Testis (tissue), 5 donors: ENCODE measurements at places on chromosomes 4 and X. TPM values are rescaled to one million over a fixed set of nuclear protein-coding genes. Genes with fewer than 3 reads are reported as not detected.

DNA sequence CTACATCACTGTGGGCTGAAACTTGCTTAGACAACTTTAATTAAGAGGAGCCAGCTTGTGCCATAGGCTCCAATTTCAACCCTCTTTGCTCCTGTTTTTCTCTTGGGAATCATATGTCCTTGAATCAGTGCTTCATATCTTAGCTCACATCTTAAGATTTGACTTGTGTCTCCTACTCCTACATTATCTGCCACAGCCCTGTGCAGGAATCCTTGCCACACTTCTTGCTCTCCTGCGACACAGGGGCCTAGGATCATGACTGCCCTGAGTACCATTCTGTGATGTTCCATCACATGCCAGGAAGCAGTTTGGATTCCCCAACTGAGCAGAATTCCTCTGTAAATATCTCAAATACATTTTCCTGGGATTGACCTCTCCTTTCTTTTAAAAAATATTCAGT is 36.4 kb downstream of the ARSJ start:
- DNase-seq: no peak
- no peaks in the 10 kb centered on the region for H3K27me3 ChIP-seq
- no peak overlapping the region for H3K4me3 ChIP-seq

GRCh38 chr4:55530691-55531090 is 16.0 kb downstream of the CLOCK start:
- H3K36me3 ChIP-seq: no peaks in the 10 kb centered on the region
- H3K4me1 ChIP-seq: no peaks in the 10 kb centered on the region
- no peaks in the 10 kb centered on the region for H3K27me3 ChIP-seq
- DNase-seq: no peak
- H3K27ac ChIP-seq: no peak overlapping the region

GRCh38 chr4:184274286-184274951 is 56.7 kb upstream of the ENPP6 start:
- H3K4me1 ChIP-seq: peaks cover 16% of the 10 kb centered on the region
- no peaks in the 10 kb centered on the region for H3K27me3 ChIP-seq
- no peaks in the 10 kb centered on the region for H3K36me3 ChIP-seq
- no peak overlapping the region for H3K27ac ChIP-seq
- no peak overlapping the region for H3K4me3 ChIP-seq

DNA sequence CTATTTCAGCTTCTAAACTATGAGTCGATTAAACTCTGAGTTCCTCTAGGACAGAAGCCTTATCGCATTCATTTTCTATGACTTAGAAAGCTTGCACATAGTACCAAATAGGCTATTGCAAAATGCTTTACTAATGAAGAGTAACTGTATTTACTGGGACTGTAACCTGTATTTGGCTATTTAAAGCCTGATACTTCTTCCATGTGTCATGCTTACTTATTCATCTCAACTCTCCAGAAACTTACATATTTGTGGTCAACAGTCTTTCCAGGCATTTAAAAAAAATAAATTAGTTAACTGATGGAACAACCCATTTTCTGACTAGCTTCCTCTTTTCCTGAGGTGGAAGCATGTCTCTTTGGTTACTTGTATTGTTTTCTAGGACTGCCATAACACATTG is 467.9 kb downstream of the PCDH11X start:
- no peak for DNase-seq
- no peaks in the 10 kb centered on the region for H3K27me3 ChIP-seq
- no peaks in the 10 kb centered on the region for H3K4me1 ChIP-seq
- no peak overlapping the region for H3K27ac ChIP-seq
- no peak overlapping the region for H3K4me3 ChIP-seq
- no peaks in the 10 kb centered on the region for H3K36me3 ChIP-seq

GRCh38 chrX:40984962-40985361 is 100.3 kb upstream of the USP9X start:
- no peaks in the 10 kb centered on the region for H3K4me1 ChIP-seq
- no peak for DNase-seq

GRCh38 chrX:66632981-66633380 is 5.9 kb downstream of the EDA2R start:
- no peaks in the 10 kb centered on the region for H3K27me3 ChIP-seq
- H3K4me1 ChIP-seq: no peaks in the 10 kb centered on the region
- no peak overlapping the region for H3K27ac ChIP-seq
- no peak overlapping the region for H3K4me3 ChIP-seq

- no peaks in the 10 kb centered on the region for H3K27me3 ChIP-seq
- H3K27ac ChIP-seq: no peak overlapping the region
- H3K4me1 ChIP-seq: no peaks in the 10 kb centered on the region
- DNase-seq: no peak
These were observed 82.6 kb upstream of the TMEM164 start for GRCh38 chrX:109920325-109920724.

DNA sequence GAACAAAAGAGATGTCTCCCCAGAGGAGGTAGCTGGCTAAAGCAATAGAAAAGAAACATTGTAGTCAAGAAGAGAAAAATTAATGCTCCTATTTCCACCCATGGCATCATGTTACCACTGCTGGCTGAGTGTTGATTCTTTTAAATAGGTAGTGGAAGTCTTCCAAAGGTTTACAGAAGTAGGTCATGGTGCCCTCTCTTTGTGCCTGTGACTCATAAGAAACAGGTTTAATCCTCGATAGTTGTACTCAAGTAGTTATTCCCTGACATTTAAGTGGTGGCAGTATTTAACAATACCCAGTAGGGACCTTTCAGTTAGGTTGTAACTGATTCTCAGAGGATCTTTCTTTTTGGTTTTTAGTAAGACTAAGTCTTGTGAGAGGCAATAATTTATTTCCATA is 247.8 kb downstream of the TEX13A start:
- H3K4me3 ChIP-seq: no peak overlapping the region
- H3K27ac ChIP-seq: no peak overlapping the region
- no peak for DNase-seq
- no peaks in the 10 kb centered on the region for H3K27me3 ChIP-seq
- H3K36me3 ChIP-seq: no peaks in the 10 kb centered on the region

The HHIP gene
- total RNA-seq: 5.3 TPM

GRCh38 chr4:23881674-23882337 is 8.0 kb downstream of the PPARGC1A start:
- H3K4me1 ChIP-seq: peaks cover 9% of the 10 kb centered on the region
- DNase-seq: no peak
- H3K4me3 ChIP-seq: no peak overlapping the region
- H3K27ac ChIP-seq: no peak overlapping the region
